ENCODE measurements at places on chromosomes 2 and 18.

GRCh38 chr2:78383576-78383975 is 641.9 kb upstream of the REG3G start:
- DNase-seq: no peak

DNA sequence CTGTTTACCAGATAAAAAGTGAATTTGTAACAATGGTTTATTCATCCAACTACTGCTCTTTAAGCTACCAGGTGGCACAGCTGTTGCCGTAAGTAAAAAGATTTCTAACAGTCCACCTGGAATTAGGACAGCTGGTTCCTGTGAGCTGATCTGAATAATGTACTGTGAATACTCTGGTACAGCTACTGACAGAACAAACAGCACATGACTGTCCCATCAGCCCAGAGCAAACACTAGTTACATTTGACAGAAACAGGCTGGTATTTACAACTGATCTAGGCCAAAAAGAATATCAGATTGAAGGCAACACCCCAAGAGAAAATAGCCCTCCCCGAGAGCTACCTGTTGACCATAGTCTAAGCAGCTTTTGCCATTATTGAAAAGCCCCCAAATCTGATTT is 840.4 kb downstream of the CPS1 start:
- peak; percentile 1 for DNase-seq

GRCh38 chr2:109487871-109488655 is 125.7 kb downstream of the SEPTIN10 start:
- DNase-seq: no peak

DNA sequence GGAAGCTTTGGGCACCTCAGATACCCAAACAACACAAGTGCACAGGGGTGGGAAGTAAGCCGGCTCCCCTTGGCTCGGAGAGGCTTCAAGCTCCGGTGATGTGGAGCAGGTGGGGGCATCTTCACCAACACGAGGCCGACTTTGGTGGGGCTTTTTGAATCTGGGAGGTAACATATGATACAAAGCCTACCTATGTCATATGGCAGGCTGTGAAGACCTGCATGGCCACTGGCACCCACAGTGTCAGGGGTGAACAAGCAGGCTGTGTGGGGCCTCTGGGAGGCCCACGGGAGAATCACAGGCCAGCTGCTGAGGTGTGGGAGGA is 109.0 kb downstream of the EIPR1 start:
- DNase-seq: no peak

GRCh38 chr18:10113121-10114022 is 199.6 kb downstream of the VAPA start:
- no peak for DNase-seq

DNA sequence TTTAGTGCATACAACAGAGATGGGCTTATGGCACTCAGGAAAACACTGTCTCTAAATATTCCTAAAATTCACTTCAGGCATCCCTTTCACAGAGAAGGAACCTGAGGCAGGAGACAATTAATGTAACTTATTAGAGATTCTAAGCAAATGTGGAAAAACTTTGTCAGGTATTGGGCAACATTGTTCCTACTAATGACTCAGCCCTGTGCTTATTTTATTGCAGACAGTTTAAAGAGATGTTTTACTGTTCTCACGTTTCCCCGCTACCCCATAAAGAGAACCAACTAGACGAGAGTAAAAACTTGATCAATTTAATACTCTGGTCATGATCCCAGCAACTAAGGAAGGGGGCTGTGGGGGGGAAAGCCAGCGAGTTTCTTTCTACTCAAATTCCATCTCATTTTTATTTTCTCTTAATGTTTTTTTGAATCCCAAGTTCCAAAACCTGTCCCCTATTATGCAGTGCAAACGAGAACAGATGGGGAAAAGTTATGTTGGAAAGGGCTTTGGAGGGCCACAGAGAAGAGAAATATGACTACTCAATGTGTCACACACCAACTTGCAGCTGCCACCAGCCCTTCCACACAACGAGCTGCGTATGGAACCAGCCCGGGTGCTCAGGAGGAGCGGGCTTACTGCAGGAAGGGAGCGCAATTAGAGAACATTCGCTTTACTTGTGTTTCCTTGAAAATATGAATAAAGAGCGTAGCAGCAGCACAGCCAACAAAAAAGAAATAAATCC is 18.7 kb upstream of the ACVR1 start:
- DNase-seq: no peak

DNA sequence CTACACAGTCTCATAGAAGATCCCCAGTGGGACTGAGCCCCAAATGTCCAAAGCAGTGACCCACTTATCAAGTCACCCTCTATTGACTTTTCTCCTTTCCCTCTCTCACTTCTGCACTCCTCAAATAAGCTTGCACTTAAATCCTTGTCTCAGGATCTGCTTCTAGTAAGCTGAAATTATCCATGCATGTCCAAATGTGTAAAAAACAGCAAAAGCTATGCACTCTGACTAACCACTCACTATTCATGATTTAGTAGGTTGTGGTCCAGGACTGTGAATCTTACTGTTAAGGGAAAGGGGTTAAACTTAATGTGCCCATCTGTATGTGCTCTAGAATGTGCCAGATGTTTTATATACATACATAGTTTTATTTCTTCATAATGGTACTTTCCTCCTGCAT is 115.4 kb downstream of the SCG2 start:
- no peak for DNase-seq

DNA sequence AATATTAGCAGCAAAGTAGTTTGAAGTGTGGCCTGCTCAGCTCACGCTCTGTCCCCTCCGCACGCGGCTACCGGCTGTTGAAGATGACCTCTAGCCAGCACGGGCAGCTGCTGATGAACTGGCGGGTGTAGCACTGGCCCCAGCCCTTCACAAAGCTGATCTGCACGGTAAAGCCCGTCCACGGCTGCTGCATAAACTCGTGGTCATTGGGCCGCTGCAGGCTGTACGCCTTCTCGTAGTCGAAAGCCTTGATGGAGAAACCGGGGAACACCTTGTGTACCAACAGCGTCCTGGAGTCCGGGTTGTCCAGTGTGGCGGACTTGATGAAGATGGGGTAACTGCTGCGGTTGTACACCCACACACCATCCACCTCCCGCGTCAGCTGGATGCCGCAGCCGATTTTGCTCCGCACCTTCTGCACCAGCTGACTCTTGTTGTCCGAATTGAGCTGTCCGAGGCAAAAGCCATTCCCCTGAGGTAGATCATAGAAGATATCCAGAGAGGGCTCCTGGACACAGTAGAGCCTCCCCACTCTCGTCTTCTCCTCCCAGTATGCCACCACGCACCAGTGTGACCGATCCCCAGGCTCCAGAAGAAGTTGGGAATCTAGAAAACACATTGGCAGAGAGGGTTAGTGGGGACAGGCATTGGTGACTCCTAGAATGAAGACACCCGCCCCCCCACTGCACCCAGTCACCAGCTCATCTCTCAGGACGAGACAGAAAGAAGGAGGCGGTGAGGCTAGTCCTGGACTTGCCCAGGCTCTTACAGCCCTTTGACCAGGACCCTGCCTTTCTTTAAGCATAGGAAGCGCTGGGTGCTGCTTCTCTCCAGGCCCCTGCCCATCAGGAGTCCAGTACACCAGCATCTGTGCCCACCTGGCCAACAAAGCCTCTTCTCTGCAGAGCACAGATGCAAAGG is 29.2 kb downstream of the SMAD7 start:
- DNase-seq: no peak

DNA sequence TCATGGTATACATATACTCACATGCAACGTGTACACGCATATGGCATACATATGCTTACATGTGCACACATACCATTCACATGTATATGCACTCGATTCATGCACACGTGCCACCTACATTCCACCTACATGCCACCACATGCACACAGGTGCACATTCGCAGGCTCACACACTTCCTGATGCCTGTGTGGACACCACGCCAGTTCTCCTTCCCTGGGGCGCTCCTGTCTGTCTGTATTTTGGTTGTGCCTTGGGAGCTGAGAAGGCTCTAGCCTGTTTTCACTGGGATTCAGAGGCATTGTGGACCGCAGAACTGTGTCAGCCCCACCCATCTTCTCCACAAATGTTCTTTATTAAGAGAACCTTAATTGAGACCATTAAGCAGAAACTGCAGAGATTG is 96.6 kb upstream of the CTDP1 start:
- DNase-seq: no peak

DNA sequence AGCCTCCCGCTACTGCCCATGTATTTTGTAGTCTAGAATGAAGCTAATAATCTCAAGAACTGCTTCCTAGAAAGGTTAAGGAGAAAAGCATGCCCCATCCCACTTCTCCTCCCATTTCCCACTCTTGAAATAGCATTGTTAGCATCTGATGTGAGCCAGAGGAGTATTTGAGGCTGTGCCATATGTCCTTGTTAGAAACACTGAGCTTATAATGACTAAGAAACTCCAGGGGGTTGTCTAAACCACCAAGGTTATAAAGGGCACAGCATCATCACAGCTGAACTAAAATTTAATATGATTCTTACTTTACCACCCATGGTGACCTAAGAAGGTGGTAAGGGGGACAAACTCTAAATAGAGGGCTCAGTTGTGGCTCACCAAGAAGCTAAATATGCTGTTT is 16.6 kb downstream of the TSPYL6 start:
- DNase-seq: no peak

DNA sequence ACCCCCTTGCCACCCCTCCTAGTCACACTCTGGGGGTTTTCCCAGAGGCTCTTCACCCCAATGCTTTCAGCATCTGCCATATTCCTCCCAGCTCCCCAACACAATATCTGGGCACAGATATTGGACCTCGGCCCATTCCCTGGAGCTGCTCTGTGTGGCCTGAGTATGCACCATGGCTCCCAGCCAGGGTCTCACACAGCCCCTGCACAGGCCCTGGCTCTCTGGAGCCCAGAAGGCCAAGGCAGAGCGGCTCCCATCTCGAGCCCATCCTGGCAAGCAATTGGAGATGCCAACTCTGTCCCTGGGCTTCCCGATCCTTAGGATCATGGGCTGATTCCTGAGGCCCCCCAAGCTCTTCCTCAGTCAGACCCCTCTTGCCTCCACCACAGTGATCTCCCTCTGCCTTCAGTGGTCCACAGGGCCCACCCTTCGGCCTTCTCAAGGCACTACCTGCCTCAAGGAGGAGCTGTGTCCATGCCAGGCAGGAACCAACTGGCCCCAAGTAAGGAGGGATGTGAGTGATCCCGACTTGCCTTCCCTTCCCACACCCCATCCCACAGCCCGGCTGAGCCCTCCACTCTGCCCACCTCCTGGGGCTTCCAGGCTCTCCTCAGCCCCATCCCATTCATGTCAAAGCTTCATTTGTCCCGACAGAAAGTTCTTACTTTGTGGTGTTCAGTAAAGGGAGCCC is 62.7 kb downstream of the ADD2 start:
- no peak for DNase-seq

GRCh38 chr2:234949762-234950434 is 1.9 kb upstream of the SH3BP4 start:
- DNase-seq: no peak

GRCh38 chr2:172357442-172357841 is 69.9 kb upstream of the ITGA6 start:
- DNase-seq: no peak

- DNase-seq: no peak
Measured at GRCh38 chr2:174805803-174806202, 41.5 kb upstream of the CHRNA1 start.

DNA sequence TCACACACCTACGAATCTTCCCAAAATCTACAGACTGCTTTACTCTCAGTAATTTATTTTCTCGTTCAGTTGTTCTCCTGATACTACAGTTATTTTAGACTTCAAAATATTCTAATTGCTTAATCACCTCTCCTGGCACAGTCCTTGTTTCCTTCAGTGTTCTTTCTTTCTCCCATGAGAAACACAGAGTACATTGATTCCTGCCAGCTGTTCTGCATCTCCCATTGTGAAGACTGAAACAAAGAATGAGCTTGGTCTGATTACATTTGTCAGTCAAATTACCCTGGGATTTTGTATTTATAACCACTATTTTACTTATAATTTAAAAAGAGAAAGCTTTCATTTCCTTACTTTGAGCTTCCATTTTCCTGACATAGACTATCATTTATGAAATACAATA is 63.9 kb upstream of the TANK start:
- DNase-seq: no peak

DNA sequence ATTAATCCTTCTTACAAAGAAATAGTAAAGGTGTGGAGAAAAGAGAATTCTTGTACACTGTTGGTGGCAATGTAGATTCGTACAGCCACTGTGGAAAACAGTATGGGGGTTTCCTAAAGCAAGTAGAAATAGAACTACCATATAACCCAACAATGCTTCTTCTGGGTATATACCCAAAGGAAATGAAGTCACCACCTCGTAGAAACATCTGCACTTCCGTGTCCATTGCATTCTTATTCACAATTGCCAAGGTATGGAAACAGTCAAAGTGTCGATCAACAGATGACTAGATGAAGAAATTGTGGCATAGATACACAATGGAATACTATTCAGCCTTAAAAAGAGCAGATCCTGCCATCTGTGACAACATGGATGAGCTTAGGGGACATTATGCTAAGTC is 93.4 kb upstream of the TGIF1 start:
- no peak for DNase-seq

DNA sequence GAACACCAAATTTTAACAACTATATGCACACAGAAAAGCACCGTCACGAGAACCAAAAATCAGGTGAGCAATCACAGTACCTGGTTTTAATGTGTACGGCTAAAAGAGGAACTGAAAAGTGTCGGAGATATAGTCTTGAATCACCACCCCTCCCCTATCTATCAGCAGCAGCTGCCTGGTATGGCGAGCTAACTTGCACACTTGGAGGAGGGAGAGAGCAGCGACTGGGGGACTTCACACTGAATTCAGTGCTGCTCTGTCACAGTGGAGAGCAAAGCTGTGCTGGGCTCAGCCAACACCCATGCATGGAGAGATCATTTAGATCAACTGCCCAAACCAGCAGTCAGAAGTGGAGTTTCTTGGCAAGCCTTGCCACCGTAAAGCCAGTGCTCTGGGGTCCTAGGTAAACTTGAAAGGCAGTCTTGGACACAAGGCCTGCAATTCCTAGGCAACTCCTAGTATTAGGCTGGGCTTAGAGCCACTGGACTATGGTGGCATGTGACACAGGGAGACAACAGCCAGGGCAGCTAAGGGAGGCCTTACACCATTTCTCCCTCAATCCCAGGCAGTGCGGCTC is 89.2 kb upstream of the CD226 start:
- DNase-seq: no peak

- DNase-seq: no peak
Measured at GRCh38 chr2:147173189-147173581, 671.6 kb upstream of the ACVR2A start.

GRCh38 chr2:236250909-236251579 is 13.2 kb downstream of the ASB18 start:
- DNase-seq: no peak

DNA sequence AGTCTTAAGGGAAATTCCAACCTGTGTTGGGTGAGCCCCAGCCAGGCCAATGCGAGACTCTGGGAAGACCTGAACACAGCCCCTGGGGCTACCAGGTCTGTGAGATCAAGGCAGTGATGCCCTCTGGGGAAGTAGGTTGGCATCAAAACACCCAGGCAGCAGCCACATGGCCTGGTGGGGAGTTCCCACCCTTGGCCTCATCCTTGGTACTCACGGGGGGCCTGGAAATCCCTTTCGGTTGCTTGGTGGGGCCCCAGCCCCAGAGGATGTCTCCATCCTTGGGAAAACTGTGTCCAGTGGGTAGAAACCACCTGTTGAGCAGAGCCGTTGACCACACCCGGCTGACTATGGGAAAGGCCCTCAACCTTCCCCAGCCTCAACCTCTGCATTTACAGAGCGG is 56.0 kb upstream of the PXDN start:
- no peak for DNase-seq
